Right atrium auricular region (tissue), 2 donors: ENCODE measurements at places on chromosomes 13 and 19.
A peak's percentile ranks its signal among the peaks of the same experiment; 100 is the strongest.

GRCh38 chr13:30142486-30143211, 164.7 kb downstream of the KATNAL1 start:
- H3K27me3 ChIP-seq, result no peaks in the 10 kb centered on the region
- DNase-seq, result no peak
- H3K4me1 ChIP-seq, result peaks cover 12% of the 10 kb centered on the region
- no peak overlapping the region for H3K4me3 ChIP-seq
- H3K27ac ChIP-seq, result no peak overlapping the region

DNA sequence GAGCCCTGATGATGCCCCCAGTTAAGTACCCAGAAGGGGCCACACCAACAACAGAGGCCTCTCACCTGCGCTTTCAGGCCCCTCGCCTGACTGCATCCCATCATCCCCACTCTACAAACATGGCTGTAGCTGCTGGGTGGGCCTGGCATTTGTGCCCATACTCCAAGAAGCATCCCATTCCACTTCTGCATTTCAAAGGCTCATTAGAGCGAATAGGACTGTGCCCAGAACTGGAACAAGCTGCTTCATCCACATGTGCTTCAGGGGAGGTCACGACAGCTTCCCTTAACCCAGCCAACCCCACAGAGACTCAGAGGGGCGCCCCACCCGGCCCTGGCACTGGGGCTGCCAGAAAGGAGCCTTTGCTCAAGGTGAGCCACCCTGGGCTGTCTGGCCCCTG, 156.9 kb downstream of the SIPA1L3 start:
- no peaks in the 10 kb centered on the region for H3K4me1 ChIP-seq
- no peak overlapping the region for H3K27ac ChIP-seq
- no peak overlapping the region for H3K4me3 ChIP-seq
- DNase-seq, result no peak

GRCh38 chr13:32205431-32206096, 109.6 kb downstream of the ZAR1L start:
- no peak for DNase-seq
- H3K27ac ChIP-seq, result peak overlapping the region; percentile 70
- H3K4me3 ChIP-seq, result no peak overlapping the region
- peaks cover 40% of the 10 kb centered on the region for H3K36me3 ChIP-seq
- peaks cover 34% of the 10 kb centered on the region for H3K4me1 ChIP-seq

DNA sequence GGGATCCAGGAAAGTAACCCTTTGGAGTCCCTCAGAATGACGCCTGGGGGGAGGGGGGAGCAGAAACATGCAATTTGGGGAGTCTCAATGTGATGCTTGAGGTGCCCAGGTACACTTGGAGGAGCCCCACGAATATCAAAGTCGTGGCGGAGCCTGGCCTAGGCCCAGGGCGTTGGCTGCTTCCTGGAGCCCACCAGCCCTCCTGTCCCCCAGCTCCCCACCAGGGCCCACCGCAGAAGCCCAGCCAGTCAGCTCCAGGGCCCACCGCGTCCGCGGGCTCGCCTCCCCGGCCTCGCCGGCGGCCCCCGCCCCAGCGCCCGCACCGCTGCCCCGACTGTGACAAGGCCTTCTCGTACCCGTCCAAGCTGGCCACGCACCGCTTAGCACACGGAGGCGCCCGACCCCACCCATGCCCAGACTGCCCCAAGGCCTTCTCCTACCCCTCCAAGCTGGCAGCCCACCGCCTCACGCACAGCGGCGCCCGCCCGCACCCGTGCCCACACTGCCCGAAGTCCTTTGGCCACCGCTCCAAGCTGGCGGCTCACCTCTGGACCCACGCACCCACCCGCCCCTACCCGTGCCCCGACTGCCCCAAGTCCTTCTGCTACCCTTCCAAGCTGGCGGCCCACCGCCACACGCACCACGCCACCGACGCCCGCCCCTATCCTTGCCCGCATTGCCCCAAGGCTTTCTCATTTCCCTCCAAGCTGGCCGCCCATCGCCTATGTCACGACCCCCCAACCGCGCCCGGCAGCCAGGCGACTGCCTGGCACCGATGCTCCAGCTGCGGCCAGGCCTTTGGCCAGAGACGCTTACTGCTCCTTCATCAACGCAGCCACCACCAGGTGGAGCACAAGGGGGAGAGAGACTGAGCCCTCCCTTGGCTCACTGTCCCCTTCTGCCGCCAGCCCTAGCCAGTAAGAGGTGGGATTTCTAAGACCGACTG, 2.1 kb downstream of the ZNF575 start:
- no peaks in the 10 kb centered on the region for H3K4me1 ChIP-seq
- peak; percentile 73 for DNase-seq
- no peak overlapping the region for H3K4me3 ChIP-seq
- H3K27ac ChIP-seq, result peak overlapping the region; percentile 90
- H3K36me3 ChIP-seq, result no peaks in the 10 kb centered on the region
- no peaks in the 10 kb centered on the region for H3K27me3 ChIP-seq

DNA sequence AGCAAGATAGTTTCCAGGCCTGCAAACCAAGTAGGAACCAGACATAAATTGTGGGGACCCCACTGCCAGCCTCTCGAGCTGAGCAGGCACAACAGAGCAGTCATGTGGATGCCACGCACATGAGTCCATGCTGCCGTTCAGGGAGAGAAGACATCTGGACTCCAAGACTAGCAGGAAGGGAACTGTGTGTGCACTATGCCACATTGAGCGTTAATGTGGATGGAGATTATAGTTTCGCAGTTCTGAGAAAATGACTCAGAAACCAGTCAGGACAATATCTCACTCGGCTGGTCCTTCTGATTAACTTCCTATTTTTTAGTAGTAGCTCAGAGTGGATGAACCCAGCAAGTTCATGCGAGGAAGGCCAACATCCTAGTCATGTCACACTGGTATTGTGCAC, 124.9 kb downstream of the CRYL1 start:
- peaks cover 13% of the 10 kb centered on the region for H3K36me3 ChIP-seq
- no peak overlapping the region for H3K4me3 ChIP-seq
- no peaks in the 10 kb centered on the region for H3K4me1 ChIP-seq
- no peak overlapping the region for H3K27ac ChIP-seq
- H3K27me3 ChIP-seq, result no peaks in the 10 kb centered on the region

- no peak overlapping the region for H3K27ac ChIP-seq
- DNase-seq, result no peak
- H3K36me3 ChIP-seq, result no peaks in the 10 kb centered on the region
- no peaks in the 10 kb centered on the region for H3K27me3 ChIP-seq
- no peak overlapping the region for H3K4me3 ChIP-seq
Measured at GRCh38 chr13:108120302-108120701, 95.0 kb downstream of the LIG4 start.

GRCh38 chr13:54614726-54615125, 1586.1 kb downstream of the OLFM4 start:
- H3K27me3 ChIP-seq, result no peaks in the 10 kb centered on the region
- no peak overlapping the region for H3K27ac ChIP-seq
- no peaks in the 10 kb centered on the region for H3K36me3 ChIP-seq
- no peak for DNase-seq
- H3K4me1 ChIP-seq, result no peaks in the 10 kb centered on the region

- peak overlapping the region; percentile 78 for H3K4me3 ChIP-seq
- H3K27ac ChIP-seq, result peak overlapping the region; percentile 99
- no peaks in the 10 kb centered on the region for H3K27me3 ChIP-seq
- peaks cover 27% of the 10 kb centered on the region for H3K36me3 ChIP-seq
- DNase-seq, result no peak
Measured at GRCh38 chr19:58385891-58386575, 1.0 kb upstream of the RPS5 start.

GRCh38 chr19:36110487-36111199, at the start of gene OVOL3:
Gene OVOL3, plus strand, starts transcription at chr19:36111143. Its CDS starts 60 bp downstream, at chr19:36111203.
- peaks cover 11% of the 10 kb centered on the region for H3K4me1 ChIP-seq
- peaks cover 16% of the 10 kb centered on the region for H3K36me3 ChIP-seq
- H3K27ac ChIP-seq, result no peak within 1 kb of the TSS
- no peak within 1 kb of the TSS for H3K4me3 ChIP-seq
- DNase-seq, result no peak
